ENCODE measurements at places on chromosomes 11 and 22. TPM values are rescaled to one million over a fixed set of nuclear protein-coding genes. Genes with fewer than 3 reads are reported as not detected.
A peak's percentile ranks its signal among the peaks of the same experiment; 100 is the strongest.

GRCh38 chr11:108669711-108670110 is 4.8 kb downstream of the DDX10 start:
- DNase-seq: no peak

- no peak for DNase-seq
Observed at GRCh38 chr11:9446230-9446629, 14.6 kb upstream of the ZNF143 start.

GRCh38 chr11:111265421-111265820 is 19.9 kb downstream of the POU2AF2 start:
- no peak for DNase-seq

- DNase-seq: peak; percentile 24
Observed at GRCh38 chr11:2523821-2524391, 79.1 kb downstream of the KCNQ1 start.

DNA sequence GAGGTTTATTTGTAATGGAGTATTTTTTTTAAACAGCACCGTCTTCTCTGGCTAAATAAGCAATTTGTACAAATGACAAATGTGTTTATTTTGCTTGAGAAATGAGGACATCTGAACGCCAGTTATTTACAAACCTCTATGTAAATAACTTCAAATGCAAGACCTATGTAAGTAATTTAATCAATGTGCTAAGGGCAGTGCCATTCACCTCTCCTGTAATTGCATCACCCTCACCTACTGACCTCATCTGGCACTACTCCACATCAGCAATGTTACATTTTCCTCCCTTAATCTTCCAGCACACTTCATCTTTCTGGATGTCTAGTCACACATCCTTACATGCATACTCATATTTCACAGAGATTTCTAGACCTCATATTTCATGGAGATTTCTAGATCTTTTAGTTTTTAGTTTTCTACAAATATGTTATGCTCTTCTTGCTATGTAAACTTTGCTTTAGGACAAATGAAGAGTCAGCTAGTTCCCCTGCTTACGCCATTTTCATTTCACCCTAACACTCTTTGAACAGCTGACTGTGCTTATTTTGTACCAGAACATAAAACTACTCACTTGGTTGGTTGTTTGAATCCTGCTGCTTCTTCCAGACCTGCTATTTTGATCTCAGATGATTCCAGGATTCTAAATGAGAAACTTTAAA is 238.6 kb downstream of the GRM5 start:
- DNase-seq: no peak

DNA sequence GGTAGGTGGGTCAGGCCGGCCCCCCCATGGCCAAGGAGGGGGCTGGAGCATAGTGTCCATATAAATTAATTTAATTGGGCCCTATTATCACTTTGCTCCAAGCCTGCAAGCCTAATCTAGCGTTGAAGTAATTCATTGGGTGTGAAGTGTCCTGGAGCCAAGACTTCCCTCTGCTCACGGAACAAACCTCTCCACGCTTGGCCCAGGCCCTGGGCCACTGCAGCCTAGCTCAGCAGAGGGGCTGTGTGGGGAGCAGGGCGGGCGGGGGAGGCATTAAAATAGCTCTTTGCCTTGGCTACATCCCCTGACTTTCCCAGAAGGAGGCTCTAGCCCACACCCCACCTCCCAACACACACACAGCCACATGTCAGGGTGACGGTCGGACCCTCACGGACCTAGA is 73.5 kb downstream of the THAP12 start:
- DNase-seq: no peak

Gene MN1
- total RNA-seq: 6.4 TPM

- no peak for DNase-seq
Observed at GRCh38 chr11:27354359-27354965, 8.6 kb downstream of the CCDC34 start.
